NCI-H510A treated with DMSO at 0.1 percent for 48 hours (cell line): ENCODE measurements at places on chromosomes 11 and 22.

DNA sequence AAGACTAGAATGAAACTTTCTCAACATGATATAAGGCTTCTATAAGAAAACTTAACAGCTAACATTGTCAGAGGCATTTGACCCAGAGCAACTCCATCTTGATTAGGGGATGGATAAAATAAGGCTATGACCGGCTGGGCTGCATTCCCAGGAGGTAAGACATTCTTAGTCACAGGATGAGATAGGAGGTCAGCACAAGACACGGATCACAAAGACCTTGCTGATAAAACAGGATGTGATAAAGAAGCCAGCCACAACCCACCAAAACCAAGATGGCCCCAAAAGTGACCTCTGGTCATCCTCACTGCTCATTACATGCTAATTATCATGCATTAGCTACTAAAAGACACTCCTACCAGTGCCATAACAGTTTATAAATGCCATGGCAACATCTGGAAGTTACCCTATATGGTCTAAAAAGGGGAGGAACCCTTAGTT lies 135.2 kb downstream of the TTC28 start:
- DNase-seq, result no peak

DNA sequence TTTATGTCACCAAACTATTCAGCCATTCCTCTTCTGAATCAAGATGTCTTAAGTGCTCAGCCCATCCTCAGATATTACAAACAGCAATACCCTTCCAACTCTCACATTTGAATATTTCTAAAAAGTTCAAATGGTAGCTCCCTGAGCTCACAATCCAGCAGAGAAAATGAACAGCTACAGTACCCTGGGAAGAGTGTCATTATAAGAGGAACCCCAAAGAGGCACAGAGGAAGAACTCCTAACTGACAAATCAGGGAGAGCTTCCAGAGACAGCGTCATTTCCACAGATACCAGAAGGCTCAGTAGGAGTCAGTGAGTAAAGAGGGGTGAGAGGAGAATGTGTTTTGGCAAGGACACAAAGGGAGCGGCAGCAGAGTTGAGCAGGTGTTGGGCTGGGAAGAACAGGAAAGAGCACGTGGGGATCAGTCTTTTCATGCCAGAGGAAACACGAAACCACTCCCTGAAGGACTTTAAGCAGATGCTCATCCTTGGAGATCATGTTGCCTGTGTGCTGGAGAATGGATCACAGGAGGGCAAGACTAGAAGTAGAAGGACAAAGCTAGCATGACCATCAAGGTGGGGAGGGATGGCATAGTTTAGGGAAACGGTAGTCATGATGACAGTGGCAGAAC lies 4.3 kb downstream of the CLTCL1 start:
- peak; percentile 82 for DNase-seq

DNA sequence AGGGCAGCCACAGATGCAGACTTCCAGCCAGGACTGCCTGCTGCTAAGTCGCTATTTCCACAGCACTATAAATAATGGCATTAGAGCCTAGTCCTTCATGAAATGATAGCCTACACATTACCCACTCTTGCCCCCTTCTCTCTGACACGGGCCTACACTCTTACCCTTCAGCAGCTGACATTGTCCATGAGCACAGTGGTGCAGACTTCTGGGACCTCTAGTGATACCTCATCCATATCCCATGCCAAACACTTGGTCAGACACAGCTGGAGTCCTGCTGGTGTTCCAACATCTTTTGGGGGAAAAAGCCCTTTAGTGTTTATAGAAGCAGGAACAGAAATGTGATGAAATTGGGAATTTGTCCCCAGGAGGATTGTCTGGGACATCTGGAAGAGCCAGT lies 43.4 kb upstream of the RAB1B start:
- DNase-seq, result no peak

DNA sequence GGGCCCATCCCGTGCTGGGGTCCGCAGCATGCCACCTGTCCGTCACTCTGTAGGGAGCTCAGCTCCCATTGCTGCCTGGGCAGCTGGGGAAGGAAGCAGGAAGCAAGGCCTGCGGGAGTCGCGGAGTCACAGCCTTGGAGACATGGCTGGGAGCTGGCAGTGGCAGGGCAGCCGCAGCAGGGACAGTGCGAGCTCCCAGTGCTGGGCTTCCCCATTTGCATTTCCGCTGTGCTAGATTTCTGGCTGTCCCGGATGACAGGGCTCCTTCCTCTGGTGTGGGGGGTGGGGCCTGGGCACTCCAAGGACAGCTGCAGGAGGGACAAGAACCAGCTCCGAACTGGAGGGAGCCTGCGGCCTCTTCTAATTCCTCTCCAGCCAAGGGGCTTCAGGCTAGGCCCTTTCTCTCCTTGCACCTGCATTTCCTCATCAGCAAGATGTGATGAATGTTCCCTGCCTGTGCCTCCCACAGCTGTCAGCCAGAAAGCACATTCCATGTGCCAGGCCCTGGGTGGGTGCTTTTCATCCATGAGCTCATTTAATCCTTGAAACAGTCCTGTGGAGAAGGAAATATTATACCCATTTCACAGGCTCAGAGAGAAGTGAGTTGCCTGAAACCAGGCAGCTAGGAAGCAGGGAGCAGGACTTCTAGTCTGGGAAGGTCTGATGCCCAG lies 48.0 kb downstream of the MYO7A start:
- DNase-seq, result no peak

DNA sequence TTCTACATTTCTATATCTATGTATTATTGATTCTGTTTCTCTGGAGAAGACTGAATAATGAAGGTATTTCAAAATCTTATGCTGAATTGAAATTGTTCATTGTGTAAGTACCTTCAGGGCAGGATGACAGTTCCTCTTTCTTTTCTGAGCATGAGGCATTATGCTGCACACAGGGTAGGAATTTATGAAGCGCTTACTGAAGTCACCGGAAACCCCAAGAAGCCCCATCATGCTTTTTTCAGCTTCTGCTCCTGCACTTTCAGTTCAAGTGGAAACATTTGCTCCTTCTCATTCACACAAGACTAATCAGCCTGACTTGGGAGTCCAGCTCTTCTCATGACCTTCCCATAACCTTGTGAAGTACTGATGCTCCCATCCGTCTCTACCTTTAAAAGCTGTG lies 314.7 kb upstream of the SORL1-AS1 start:
- DNase-seq, result no peak

DNA sequence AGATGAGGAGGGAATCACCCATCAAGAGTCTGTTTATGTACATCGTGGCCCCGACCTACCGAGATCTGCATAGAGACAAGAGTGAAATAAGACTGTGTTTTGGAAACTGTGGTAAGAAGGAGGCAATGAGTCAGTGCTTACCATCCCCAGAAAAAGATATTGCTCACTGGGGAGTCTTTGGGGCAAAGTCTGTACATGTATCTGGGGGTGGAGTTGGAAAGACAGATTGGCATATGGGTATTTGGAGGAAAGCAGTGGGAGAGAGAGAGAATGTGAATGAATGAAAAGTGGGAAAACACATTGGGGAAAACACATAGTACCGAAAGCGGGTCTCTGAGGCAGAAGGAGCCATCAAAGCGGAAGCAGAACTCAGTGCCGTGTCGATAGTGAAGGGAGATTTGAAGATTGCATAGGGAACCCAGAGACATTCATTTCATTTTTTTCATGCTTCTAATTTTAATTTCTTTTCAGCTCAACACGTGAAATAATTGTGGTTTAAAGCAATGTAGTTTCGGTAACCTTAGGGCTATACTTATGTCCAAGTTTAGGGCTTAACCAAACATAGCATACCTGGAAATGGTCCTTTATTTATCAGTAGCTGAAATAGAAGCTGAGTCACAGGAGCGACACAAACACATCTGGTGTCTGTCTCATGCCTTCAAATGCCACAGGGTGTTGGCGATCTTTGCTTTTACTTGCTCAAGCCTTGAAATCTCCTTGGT lies 98.6 kb upstream of the CD44 start:
- no peak for DNase-seq
